ENCODE measurements at places on chromosomes 2 and 18. TPM values are rescaled to one million over a fixed set of nuclear protein-coding genes. Genes with fewer than 3 reads are reported as not detected.

- ATAC-seq, result peak; percentile 84
These were observed 10.8 kb upstream of the BUB1 start for GRCh38 chr2:110688594-110689091.

DNA sequence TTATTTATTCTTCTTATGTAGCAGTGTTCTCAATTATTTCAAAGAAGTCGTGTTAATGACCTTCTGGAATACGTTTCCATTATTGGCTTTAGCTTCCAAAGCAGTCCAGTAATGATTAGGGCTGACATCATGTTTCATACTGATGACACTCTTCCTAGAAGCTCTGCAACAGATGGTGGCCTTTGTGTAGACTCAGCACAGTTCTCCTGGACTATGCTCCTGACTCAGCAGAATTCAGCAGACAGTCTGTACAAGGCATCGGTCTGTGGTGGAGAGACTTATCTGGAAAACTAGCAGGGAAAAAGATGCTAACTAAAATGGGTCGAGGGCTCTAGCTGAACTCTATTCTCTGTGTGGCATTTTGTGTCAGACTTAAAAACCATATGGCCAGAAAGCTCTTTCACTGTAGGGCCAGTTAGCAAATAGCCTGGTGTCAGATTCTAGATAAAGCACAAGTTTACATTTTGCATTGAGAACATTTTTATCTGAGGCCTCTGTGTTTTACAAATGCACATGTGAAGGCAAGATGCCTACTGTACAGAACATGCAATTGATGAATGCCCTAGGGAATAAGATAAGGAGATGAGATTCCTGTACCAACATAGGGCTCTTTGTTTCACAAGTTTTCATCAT lies 35.1 kb downstream of the GULP1 start:
- peak; percentile 100 for ATAC-seq

DNA sequence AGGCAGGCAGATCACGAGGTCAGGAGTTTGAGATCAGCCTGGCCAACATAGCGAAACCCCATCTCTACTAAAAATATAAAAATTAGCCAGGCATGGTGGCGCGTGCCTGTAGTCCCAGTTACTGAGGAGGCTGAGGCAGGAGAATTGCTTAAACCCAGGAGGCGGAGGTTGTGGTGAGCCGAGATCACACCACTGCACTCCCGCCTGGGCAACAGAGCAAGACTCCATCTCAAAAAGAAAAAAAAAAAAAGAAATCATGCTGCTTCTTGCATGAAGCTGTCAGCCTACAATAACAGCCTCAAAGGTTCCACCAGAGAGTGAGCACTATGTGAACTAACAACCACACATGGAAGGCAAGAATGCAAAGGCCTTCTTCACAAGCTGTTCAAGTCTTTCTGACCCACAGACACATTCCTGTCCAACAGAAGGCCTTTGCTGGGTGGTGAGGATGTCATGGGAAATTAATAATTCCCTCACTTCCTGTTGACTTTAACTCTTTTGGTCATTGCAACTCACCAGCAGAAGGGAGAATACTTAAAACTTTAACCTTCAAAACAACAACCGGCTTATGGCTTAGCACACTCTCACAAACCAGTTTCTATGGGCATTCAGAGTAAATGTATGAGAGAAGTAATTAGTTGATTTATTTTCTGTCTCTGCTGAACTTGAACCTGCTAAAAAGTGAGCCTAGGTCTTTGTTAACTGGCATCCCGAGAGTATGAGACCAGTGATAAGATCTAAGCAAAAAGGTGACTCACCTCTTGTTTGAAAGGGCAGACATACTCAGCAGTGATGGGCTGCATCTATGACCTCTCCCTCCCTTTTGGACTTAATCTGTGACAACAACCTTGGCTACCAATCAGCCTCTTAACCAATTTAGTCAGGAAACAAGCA lies 11.8 kb downstream of the PLEKHM3 start:
- peak; percentile 28 for ATAC-seq

DNA sequence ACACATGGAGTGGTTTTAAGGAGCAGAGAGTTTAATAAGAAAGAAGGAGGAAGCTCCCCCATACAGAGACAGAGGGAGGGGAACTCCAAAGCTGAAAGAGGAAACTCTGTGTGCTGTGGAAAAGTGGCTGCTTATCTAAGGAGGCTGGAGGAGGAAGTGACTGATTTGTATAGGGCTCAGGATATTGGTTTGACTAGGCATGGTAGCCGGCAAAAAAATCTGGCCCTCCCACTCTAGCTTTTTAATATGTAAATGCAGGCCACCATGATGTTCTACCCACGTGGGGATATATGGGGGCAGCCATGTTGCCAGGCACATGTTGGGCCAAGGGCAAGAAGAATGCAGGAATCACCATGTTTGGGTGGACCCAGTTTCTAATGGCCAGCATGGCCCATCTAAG lies 64.3 kb downstream of the HNMT start:
- no peak for ATAC-seq

GRCh38 chr18:79955302-79956075 lies 4.0 kb upstream of the SLC66A2 start:
- ATAC-seq, result no peak

GRCh38 chr18:79570266-79571201 lies 109.1 kb upstream of the CTDP1 start:
- ATAC-seq, result peak; percentile 49

- no peak for ATAC-seq
These were observed 64.1 kb downstream of the MRPS9 start for GRCh38 chr2:105102001-105102400.

The VSNL1 gene
- total RNA-seq, result 13.2 TPM

The FAP gene
- 0.27 TPM for total RNA-seq

The TM4SF20 gene
- 0.50 TPM for total RNA-seq

The UGT1A10 gene
- total RNA-seq, result not detected

The ASPRV1 gene
- total RNA-seq, result 2.6 TPM

The CRYGD gene
- not detected for total RNA-seq

The PLGLB1 gene
- total RNA-seq, result 3.5 TPM

The VWC2L gene
- total RNA-seq, result not detected
